Progenitor cell of endocrine pancreas (in vitro differentiated cells): ENCODE measurements at places on chromosomes 1 and 21. TPM values are rescaled to one million over a fixed set of nuclear protein-coding genes. Genes with fewer than 3 reads are reported as not detected.

The TRIM63 gene
- total RNA-seq = not detected in 2 replicates

The TNFRSF9 gene
- total RNA-seq = 0.27 and 0.60 TPM in 2 replicates

DNA sequence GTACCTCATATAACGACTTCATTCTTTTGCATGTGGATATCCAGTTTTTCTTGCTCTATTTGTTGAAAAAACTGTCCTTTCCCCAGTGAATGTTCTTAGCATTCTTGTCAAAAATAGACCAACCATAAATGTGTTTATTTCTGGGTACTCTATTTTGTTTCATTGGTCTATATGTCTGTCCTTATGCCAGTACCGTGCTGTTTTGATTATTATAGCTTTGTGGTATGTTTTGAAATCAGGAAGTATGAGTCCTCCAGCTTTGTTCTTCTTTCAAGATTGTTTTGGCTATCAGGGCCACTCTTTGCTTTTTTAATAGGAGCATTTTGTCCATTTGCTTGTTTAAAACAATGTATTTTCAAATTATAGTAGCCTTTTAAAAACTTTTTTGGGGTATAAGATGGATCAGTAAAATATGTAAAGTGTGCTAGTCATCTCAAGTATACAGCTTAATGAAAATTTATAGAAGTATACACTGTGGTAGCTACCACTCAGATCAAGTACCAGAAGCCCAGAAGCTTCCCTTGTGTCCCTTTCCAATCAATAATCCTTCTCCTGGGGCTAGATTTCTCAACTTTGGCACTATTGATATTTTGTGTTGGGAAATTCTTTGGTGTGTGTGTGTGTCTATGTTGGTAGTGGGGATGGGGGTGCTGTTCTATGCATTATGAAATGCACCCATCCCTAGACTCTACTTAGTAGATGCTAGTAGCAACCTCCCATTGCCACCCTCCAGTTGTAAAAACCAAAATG lies 16.8 kb downstream of the MROH7 start:
- no peak overlapping the region for H3K4me3 ChIP-seq
- no peaks in the 10 kb centered on the region for H3K27me3 ChIP-seq
- no peak for DNase-seq

DNA sequence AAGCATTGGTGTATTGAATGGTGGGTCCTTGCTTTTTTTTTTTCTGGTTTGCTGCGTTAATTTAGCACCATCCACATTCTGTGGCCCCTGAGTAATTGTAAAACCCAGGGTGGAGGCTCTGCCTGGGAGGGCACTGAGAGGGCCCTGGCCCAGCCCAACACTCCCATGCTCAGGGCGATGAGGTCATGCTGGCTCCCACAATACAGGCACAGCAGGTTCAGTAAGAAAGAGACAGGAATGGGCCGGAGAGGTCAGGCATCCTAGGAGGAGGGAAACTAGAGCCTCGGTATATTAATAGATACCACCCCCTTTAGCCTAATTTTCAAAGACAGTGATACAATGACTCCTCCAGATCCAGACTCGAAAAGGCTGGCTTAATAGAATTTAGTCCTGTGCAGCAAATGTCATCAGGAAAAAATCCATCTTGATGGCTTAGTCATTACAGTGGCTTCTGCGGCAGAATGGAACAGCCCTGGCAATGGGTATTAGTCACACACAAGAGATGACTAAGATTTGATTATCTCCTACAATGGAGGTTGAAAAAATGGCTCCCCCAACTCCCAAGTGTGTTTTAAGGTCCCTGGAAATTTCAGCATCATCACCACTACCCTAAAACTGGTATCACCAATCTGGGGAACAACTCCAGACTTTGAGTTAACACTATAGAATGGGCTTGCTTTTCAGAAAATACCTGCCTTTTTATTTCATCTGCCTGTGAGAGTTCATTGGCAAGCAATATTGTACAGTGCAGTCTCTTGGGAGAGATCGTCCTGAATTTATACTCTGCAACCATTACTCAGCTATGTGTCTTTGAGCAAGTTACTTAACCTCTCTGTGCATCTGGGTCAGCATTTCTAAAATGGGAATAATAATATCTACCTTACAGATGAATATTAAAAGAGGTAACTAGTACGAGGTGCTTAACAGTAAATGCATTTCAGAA lies 43.9 kb upstream of the LYST start:
- H3K36me3 ChIP-seq = no peaks in the 10 kb centered on the region
- H3K27me3 ChIP-seq = peaks cover 4% of the 10 kb centered on the region
- no peak overlapping the region for H3K4me3 ChIP-seq
- H3K4me1 ChIP-seq = peaks cover 13% of the 10 kb centered on the region
- no peak for DNase-seq

DNA sequence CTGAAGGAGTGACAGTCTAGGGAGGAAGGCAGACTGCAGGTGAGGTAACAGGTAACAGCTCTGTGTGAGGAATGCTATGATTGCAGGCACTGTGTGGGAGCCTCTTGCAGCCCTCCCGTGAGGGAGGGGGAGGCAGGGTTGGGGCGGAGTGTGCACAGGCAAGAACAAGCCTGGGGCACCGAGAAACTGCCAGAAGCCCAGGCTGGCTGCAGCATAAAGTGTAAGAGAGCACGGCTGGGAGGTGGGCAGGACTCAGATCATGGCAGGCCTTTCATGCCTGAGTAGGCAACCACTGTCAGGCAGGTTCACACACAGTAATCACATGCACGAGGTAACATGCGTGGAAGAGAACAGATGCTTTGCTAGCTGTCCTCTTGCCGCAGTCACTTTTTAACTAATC lies 11.3 kb upstream of the RHEX start:
- H3K4me1 ChIP-seq = peaks cover 4% of the 10 kb centered on the region
- peaks cover 23% of the 10 kb centered on the region for H3K27me3 ChIP-seq
- H3K36me3 ChIP-seq = no peaks in the 10 kb centered on the region
- H3K27ac ChIP-seq = no peak overlapping the region
- no peak overlapping the region for H3K4me3 ChIP-seq

DNA sequence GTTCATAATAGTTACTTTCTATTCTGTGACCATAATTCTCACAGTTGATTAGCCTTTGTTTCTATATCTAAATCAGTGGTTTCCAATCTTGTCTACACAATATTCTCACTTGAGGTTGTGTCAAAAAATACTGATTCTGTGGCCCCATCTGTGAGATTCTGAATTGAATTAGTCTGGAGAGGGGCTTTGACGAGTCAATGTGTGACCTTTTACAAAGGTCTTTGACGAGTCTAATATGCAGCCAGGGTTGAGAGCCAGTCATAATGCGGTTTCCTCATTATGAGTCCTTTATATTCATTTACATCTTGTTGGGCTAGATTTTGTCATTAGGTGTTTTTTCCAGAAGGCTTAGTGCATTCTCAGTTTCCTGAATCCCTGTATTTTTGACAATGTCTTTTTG lies 19.7 kb downstream of the FCRL5 start:
- no peaks in the 10 kb centered on the region for H3K4me1 ChIP-seq
- H3K36me3 ChIP-seq = no peaks in the 10 kb centered on the region
- no peaks in the 10 kb centered on the region for H3K27me3 ChIP-seq
- no peak overlapping the region for H3K4me3 ChIP-seq
- H3K27ac ChIP-seq = no peak overlapping the region
- DNase-seq = no peak

- H3K4me1 ChIP-seq = peaks cover 6% of the 10 kb centered on the region
- DNase-seq = no peak
- no peak overlapping the region for H3K4me3 ChIP-seq
- H3K27me3 ChIP-seq = no peaks in the 10 kb centered on the region
- peak overlapping the region; percentile 77 for H3K27ac ChIP-seq
- peaks cover 13% of the 10 kb centered on the region for H3K36me3 ChIP-seq
Observed at GRCh38 chr1:246608616-246609376, 42.5 kb downstream of the CNST start.
